HepG2 (cell line): ENCODE measurements at places on chromosomes 1 and 21.

DNA sequence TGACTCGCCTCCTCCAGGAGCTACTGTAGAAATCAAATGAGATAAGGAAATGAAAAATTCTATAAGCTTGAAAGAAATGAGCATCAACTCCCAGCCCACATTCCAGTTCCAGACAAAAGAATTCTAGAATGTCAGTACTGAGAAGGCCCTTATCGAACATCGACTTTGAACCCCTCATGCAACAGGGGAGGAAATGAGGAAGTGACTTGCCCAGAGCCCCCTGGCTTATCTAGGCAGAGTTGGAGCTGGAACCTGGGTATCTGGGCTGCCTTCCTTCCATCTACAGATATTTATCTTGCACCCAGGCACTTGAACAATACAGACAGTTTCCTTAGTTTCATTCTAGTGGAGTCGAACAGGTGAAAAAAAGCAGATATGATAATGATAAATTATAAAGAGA, 22.3 kb downstream of the MECR start:
- peak; percentile 20 for DNase-seq

DNA sequence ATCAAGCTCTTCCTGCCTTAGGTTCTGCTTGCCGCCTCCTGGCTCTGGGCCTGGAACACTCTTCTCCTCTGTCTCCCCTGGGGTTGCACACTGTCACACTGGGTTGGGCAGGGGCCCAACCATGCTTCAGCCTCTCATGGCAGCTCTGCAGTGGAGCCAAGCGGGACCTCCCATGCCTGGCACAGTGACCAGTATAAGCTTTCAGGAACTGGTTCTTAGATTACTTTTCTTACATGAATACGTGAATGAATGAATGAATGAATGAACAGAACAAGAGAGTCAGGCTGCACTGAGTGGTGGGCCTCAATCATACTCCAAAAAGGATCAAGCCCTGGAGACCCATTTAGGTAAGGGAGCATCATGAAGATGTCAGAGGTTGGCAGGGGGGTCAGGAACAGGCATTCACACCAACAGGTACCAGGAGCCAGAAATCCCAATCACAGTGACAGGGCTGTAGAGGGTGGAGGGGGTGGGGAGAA, 30.8 kb upstream of the TMEM125 start:
- no peak for DNase-seq

DNA sequence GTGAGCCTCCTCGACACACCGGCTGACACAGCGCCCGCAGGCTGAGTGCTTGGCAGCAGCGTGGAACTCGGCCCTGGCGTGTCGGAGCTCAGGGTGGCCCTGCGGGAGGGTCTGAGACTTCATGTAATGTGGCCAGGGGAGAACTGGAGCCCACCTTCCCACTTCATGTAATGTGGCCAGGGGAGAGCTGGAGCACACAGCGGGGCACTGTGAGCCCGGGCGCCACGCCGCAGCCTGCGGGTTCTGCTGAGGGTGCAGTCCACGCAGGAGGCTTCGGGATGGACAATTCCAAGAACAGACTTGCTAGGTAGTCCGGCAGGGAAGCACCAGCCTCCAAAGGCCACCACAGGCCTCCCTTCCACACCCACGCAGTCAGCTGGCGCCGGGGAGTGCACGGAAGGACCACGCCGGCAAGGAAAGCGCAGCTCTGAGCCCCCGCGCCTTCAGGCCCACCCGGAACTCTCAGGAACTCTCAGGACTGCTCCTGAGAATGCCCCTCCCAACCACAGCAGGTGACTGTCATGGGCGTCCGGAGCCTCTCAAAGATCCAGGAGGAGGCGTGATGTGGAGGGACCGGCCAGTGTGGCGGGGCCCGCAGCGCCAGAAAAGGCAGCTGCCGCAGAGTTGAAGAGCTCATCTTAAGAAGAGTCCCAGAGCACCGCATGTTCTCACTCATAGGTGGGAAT, 19.3 kb upstream of the ADARB1 start:
- DNase-seq = no peak

DNA sequence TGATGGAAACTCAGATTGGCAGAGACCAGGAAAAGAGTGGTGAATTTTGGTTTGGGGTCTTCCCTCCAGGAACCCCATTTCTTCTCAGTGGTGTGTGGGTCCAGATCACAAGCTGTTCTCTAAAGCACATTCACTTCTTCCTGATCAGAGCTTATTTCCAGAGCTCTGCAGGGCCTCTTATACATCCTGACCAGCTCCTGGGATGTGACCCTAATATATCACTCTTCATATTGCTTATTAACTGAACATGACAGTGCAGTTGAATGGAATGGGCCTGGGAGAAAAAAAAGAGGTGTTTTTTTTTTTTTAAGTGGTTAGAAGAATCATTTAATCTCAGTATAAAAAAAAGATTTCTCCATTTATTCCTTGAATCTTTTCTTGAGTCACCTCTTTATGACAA, 29.6 kb upstream of the DNM3 start:
- no peak for DNase-seq

DNA sequence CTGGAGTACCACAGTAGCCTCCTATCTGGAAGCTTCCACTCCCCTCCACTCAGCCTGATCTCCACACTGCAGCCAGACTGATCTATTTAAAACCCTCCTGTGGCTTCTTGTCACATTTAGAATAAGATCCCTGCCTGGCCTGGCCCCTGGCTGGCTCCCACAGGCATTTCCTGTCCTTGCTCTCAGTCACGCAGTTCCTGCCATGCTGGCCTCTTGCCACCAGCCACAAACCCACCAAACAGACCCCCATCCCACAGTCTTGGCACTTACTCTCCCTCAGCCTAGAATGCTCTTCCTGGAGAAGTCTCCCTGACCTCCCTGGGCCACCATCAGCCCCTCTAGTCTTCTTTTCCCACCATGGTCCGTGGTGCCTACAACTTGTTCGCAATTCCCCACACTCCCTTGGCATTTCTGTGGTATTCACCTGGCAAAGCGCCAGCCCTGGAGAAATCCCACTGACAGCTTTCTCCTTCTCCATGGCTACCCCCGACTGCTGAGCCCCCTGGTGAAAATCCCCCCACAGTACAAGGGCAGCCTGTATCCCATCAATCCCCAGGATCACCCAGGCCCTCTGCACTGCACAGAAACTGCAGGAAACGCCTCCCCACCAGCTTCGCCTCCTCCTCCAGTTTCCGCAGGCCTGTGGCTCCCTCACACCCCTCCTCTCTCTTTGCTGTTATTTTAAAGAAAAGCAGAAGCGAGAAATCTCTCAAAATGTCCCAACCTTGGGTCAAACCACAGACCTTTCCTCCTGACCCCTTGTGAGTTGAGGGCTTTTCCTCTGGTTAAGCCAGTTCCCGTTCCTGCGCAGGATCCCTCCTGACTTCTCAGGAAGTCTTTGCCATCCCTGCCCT, 94.5 kb downstream of the SYT2 start:
- DNase-seq = no peak

- no peak for DNase-seq
Observed at GRCh38 chr1:219798283-219799030, 129.9 kb downstream of the SLC30A10 start.

DNA sequence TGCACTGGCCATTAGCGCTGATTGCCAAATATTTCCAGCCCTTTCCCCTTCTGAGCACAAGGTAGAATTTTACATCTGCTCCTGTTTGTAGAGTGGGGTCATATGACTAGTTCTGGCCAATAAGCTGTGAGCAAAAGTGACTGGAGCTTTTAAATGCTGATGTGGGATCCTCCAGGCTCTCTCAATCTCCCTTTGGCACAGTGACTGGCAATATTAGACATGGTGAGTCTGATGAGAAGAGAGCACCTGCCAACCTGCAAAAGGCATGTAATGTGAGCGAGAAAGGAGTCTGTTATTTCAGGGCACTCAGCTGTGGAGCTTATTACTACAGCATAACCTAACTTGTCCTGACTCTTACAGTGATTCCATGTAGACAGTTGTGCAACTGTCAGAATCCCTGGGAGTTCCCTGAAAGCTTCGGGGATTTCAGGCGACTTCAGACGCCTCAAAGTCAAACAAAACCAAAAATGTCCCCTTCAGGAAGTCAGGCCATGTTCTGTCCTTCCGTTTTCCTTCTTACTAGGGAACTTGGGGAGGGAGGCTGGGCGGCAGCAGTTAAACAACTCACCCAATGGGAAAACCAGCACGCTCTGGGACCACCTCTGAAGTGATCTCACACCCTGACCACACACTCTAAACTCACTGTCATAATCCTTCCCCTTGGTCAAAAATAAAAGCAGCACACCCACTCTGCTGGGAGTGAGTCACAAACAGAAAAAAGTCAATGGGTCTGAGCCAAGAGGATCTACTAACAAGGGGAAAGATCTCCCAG, 3.6 kb upstream of the RASSF5 start:
- DNase-seq = peak; percentile 15

- no peak for DNase-seq
Observed at GRCh38 chr1:161743231-161743630, 6.4 kb upstream of the DUSP12 start.

DNA sequence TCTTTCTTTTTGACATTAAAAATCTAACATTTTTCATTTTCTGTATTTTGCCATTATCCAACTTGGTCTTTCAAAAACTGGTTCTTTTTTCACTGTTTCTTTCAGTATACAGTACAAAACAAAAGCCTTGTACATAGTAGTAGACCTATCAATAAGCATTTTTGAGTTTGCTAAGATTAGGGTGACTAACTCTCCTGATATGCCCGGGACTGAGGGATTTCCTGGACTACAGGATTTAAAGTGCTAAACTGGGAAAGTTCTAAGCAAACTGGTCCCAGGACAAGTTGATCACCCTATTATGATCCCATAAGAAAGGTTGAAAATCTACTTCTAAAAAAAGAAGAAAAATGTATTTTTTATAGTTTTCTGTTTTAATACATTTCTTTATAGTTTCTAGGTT, 120.9 kb downstream of the USP25 start:
- DNase-seq = peak; percentile 1
